ENCODE measurements at places on chromosomes 16 and 17.

- DNase-seq = no peak
Measured at GRCh38 chr16:19710191-19710908, 7.7 kb downstream of the KNOP1 start.

GRCh38 chr17:49946208-49946607 is 22.8 kb upstream of the DLX4 start:
- DNase-seq = no peak

DNA sequence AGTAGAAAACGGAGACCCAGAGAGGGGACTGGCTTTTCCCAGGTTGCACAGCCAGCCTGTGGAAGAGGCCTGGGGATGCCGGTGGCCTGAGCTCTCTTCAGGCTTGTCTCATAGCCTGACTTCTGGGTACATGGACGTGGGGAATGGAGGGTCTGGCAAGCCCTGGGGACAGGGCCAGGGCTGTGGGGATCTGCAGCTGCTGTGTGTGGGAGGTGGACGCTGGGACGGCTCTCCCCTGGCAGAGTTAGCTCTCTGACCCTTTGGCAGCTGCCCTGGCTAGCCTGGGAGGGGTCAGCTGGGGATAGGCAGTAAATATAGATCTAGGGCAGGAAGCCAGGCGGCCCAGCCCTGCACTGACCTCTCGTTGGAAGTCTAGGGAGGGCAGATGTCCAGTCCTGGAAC is 20.5 kb downstream of the SLC4A1 start:
- DNase-seq = no peak

GRCh38 chr17:7380321-7380720 is 568 bp upstream of the TNK1 start:
- no peak for DNase-seq

GRCh38 chr17:2044263-2044894 is 2.6 kb downstream of the OVCA2 start:
- DNase-seq = no peak

Data from stimulated activated CD4-positive, alpha-beta T cell treated with anti-CD3 and anti-CD28 coated beads, Interleukin-1b, Interleukin-23, amount 100 ng/mL, for 1 hour (primary cell).